ENCODE measurements at places on chromosomes 6 and 20.

- no peak for DNase-seq
Measured at GRCh38 chr6:51654647-51655046, 432.8 kb downstream of the PKHD1 start.

DNA sequence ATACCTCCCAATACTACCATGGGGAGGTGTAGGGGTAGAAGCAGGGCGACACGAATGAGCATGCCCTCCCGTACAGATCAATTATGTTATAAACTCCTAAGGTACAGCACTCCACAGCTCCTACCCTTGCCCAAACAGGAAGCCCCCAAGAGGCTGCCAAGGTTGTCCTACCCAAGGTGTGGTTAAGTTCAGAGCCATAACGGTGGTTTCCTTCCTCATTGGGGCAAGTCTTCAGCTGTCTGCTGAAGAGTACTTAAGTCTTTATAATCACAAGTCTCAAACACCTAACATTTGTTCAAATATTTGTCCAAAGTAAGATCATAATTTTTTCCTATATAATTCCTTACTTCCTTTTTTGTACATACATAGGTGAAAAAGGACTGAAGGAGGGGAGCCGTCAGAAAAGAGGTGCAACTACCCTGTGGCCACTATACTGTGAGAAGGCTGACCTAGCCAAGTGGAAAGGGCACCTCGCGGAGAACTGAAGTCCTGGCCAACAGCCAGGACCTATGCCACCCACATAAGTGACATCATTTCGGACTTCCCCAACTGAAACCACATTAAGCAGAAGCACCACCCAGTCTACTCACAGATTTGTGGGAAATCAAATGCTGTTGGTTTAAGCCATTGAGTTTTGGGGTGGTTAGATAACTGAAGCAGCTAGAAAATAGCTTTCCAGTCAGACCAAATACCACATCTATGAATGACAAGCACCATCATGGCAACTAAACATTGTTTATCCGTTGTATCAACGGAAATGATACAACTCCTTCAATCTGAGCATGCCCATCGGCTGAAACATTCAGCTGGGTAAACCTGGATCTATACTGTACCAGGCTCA lies 2.9 kb upstream of the RAB22A start:
- peak; percentile 53 for DNase-seq

DNA sequence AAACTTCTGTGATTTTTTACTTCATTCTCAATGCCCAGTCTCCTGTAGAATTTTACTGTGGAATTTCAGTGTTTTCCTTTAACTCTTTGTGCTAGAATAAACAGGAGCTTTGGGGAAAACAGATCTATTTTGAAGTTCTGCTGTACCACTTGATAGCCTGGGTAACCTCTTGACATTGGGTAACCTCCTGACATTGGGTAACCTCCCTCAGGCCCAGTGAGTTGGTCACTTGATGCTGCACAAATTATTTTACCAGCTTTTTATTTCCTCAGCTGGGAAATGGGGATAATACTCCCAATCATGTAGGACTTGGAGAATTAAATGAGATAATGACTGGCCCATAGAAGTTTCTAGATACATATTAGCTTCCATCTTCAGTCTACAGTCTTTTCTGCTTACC lies 137.3 kb upstream of the TOP1 start:
- no peak for DNase-seq

- peak; percentile 3 for DNase-seq
Measured at GRCh38 chr20:10551732-10552724, 116.9 kb downstream of the SLX4IP start.

DNA sequence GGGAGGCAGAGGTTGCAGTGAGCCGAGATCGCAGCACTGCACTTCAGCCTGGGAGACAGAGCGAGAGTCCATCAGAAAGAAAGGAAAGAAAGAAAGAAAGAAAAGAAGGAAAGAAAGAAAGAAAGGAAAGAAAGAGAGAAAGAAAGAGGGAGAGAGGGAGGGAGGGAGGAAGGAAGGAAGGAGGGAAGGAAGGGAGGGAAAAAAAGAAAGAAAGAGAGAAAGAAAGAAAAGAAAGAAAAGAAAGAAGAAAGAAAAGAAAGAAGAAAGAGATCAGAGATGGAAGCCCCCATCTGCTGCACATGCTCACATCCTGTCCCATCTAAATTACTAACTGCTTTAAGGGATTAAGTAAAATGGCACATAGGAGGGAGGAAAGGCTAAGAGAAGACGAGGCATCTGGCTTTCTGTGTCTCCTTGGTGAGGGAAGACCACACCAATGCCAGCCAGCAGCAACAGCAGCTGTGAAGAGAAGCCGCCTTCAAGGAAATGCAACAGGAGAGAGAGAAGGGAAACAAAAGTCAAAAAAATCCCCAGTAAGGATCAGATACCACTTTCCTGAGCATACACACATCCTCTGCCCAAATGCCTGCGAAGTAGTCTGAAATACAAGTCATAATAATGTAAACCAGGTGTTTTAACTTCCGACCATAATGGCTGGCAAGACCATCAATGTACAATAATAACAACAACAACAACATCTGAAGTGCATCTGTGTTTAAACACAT lies 300.2 kb upstream of the JARID2 start:
- no peak for DNase-seq

- DNase-seq: no peak
Measured at GRCh38 chr6:170048615-170049256, 242.1 kb downstream of the DLL1 start.

Data from stimulated activated CD4-positive, alpha-beta T cell treated with anti-CD3 and anti-CD28 coated beads, Interleukin-15, amount 100 ng/mL, for 1 hour (primary cell).